Stimulated activated CD8-positive, alpha-beta memory T cell treated with anti-CD3 and anti-CD28 coated beads, Interleukin-15, amount 100 ng/mL, for 24 hours (primary cell): ENCODE measurements at places on chromosomes 1 and 21.

DNA sequence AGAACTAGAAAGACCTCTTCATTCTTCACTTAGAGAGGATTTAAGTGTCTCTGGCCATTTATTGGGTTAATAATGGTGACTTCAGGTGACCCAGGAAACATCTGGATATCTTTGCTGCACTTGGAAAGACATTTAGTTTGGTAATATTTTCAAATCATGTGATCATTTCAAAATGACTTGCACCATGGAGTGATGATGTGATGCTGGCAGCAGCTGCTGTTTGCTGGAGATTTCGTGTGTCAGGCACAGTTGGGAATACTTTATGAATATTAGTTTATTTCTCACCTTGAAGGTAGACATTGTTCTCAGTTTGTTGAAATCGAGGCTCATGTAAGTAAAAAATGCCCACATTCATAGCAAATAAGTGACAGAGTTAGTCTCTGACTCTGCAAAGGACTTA, 236.0 kb downstream of the DISC1 start:
- DNase-seq: no peak

GRCh38 chr1:96520579-96520947, 201.0 kb upstream of the PTBP2 start:
- no peak for DNase-seq

GRCh38 chr1:223386013-223386412, 7.2 kb upstream of the CCDC185 start:
- no peak for DNase-seq

DNA sequence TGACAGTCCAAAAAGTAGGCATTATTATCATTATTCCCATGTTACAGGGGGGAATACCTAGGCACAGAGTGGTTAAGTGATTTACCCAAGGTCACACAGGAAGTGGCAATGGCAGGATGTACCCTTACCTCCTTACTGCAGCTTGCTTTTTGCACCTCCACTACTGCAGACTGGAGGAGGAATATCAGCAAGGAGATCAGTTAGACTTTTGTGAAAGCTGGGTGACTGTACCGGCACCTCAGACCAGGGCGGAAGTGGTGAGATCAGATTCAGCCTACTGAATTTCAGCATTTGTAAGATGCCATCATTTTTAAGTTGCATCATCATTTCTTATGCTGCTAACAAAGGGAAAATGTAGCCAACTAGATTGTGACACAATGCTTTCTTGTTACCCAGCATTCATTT, 4.5 kb downstream of the ADARB1 start:
- DNase-seq: no peak
